NCI-H2029 treated with DMSO at 0.1 percent for 48 hours (cell line): ENCODE measurements at places on chromosomes 2 and 18.
A peak's percentile ranks its signal among the peaks of the same experiment; 100 is the strongest.

GRCh38 chr2:121567957-121568409, 37.3 kb downstream of the RNU4ATAC start:
- no peak for DNase-seq

GRCh38 chr18:41630232-41630886, 324.7 kb upstream of the PIK3C3 start:
- no peak for DNase-seq

DNA sequence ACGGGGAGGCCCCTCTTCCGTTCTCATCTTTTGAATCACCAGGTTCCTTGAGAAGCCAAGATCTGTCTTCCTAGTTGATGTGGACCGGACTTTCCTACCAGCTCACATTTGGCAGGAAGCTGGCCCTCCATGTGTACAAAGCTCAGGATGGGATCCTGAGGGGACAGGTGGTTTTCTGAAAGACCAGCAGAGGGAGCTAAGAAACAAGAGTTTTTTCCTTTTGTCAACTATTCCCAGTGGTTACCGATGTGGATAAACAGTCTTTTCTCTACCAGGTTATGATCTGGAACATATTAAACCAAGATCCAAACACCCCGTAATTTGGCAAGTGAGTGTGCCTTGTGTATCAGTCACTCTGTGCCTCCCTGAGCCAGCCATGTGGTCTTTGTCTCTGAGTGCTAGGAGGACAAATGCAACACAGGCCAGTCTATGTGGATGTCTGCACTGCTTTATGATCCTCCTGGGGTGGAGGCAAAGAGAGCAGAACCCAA, 25.1 kb upstream of the ARHGAP25 start:
- peak; percentile 13 for DNase-seq

DNA sequence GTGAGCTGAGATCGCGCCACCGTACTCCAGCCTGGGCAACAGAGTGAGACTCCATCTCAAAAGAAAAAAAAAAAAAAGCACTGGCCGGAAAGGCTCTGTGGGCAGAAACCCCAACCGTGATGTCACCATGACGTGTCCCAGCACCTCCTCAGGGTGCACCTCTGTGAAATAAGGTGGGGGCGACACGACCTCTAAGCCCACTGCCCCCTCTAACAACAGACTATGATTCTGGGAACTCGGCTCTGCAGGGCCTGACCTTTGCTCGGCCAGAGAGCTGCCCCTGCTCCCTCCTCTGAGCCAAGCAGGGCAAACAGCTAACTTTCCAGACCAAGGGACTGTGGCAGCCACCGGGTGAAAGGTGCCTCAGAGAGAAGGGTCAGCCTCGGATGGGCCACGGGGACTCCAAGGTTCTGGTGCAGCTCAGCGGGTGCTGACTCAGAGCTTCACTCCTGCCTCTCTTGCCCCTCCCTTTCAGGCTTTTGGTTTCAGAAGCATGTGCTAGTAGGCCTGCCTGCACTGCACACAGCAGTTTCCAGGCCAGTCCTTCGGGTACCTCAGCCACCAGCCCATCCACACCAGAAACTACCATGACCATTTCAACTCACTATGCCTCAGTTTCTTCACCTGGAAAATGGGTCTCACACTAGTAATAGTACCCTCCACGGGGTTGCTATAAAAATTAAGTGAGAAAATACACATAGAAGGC, 8.0 kb downstream of the TMBIM1 start:
- no peak for DNase-seq

GRCh38 chr2:134399096-134399495, 145.2 kb downstream of the MGAT5 start:
- DNase-seq, result no peak

GRCh38 chr18:73842795-73843394, 304.7 kb downstream of the FBXO15 start:
- DNase-seq, result no peak

DNA sequence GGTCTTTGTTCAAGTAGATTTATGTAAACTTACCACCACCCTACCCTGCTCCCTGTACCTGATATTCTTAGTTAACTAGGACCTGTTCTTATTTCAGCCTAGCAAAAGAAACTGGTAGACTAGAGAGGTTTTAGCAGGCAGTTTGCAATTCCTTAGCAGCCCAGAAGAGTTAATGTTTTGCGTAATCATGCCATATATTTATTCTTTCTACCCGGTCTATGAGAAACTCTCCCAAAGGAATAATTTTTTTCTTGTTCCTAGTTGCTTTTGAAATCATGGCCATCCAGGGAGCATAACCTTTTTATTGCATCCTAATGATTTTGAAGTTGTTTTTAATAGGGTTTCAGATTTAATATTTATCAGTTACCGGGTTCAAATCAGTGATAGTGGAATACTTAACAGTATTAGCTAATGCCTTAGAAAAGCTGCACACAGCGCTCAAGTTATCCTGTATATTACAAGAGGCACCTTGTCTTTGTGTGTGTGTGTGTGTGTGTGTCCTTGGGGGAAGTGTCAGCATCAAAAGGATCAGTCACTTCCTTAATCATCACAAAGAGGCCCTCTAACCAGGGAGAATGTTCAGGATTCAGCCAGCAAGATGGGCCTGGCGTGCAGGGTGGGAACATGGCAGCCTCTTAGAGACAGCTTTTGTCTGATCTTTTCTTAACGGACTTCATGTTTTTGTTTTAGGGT, 52.9 kb downstream of the CABLES1 start:
- DNase-seq, result no peak

- DNase-seq, result no peak
These were observed 98.1 kb downstream of the ARMC9 start for GRCh38 chr2:231296401-231296974.
